ENCODE measurements at places on chromosomes 4 and X.

DNA sequence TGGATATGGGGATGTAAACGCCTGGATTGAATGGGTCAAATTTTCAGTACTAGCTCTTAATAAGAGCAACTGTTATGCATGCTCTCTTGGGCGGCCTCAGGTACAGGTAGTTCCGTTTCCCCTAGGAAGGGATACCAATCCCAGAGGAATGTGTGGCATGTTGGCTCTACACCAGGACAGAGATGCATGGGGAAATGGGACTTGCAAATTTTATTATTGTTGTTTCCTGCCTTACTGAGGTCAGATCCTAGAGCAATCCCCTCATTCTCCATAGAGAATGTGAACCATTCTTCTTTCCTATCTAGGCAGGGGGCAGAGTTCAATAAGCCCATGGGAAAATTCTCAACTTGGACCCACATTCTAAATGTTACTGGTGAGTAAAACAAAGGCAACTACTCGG lies 361.8 kb upstream of the FGF16 start:
- H3K4me1 ChIP-seq: no peaks in the 10 kb centered on the region
- no peaks in the 10 kb centered on the region for H3K27me3 ChIP-seq
- no peaks in the 10 kb centered on the region for H3K36me3 ChIP-seq

DNA sequence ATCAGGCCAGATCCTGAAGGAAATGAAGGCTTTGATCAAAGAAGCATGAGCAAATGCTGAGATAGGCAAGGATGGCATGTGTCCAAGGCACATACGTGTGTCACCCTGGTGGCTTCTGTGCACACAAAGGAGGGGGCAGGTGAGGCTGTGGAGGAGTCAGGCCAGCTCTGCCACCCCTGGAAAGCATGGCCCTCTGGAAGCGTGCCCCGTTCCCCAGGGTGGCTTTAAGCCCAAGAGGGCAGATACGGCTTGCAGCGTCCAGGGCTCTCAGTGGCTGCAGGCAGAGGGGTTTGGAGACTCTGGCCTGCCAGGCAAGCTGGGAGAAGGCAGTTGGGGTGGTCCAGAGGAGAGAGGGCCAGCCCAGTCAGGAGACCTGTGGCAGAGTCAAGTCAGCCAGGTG lies 25.6 kb downstream of the PNMA6E start:
- no peaks in the 10 kb centered on the region for H3K4me1 ChIP-seq
- no peaks in the 10 kb centered on the region for H3K27me3 ChIP-seq
- no peaks in the 10 kb centered on the region for H3K36me3 ChIP-seq
- H3K27ac ChIP-seq: no peak overlapping the region

DNA sequence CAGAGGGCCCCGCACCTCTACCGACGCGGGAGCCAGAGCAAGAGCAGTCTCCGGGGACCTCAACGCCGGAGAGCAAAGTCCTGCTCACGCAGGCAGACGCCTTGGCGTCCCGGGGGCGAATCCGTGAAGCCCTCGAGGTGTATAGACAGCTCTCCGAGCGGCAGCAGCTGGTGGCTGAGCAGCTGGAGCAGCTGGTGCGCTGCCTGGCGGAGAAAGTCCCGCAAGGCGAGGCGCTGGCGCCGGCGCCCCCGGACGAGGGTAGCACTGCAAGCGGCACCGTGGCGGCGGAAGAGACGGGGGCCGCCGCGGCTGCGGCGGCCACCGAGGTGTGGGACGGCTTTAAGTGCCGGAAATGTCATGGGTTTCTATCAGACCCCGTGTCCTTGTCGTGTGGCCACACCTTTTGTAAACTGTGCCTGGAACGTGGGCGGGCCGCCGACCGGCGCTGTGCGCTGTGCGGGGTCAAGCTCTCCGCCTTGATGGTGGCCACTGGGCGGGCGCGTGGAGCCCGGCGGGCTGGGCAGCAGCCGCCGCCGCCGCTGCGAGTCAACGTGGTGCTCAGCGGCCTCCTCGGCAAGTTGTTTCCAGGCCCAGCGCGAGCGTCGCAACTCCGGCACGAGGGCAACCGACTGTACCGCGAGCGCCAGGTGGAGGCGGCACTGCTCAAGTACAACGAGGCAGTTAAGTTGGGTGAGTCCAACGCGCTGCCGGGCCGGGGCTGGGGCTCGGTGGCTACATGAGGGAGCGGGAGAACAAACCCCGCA lies 672 bp downstream of the LONRF3 start:
- H3K27me3 ChIP-seq: peaks cover 26% of the 10 kb centered on the region
- DNase-seq: no peak
- H3K36me3 ChIP-seq: no peaks in the 10 kb centered on the region
- H3K4me1 ChIP-seq: no peaks in the 10 kb centered on the region
- peak overlapping the region; percentile 23 for H3K4me3 ChIP-seq
- no peak overlapping the region for H3K27ac ChIP-seq

DNA sequence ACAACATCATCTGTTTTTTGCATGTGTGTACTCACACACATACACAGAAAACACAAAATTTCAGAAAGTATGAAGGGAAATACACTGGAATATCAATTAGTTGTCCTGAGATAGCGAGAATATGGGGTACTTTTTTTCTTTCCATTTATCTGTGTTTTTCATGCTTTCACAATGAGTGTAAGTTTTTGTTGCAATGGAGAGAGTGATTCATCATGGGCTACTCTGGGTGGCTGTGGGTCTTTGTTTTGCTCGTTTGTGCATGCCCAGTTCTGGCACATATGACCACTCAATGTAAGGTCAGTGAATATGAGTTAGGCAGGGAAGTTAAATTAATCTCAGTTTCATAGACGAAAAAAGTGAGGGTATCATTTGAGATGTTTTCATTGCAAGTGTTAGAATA lies 26.9 kb downstream of the XK start:
- no peak overlapping the region for H3K27ac ChIP-seq
- no peaks in the 10 kb centered on the region for H3K27me3 ChIP-seq
- no peaks in the 10 kb centered on the region for H3K4me1 ChIP-seq
- H3K4me3 ChIP-seq: no peak overlapping the region
- no peaks in the 10 kb centered on the region for H3K36me3 ChIP-seq

GRCh38 chr4:119643306-119644042 lies 14.9 kb upstream of the PDE5A start:
- DNase-seq: no peak
- no peak overlapping the region for H3K4me3 ChIP-seq
- H3K27ac ChIP-seq: no peak overlapping the region
- H3K36me3 ChIP-seq: no peaks in the 10 kb centered on the region

GRCh38 chr4:8334786-8335460 lies 65.4 kb downstream of the HTRA3 start:
- H3K4me3 ChIP-seq: no peak overlapping the region
- no peaks in the 10 kb centered on the region for H3K27me3 ChIP-seq
- no peaks in the 10 kb centered on the region for H3K36me3 ChIP-seq
- no peak overlapping the region for H3K27ac ChIP-seq
- peaks cover 12% of the 10 kb centered on the region for H3K4me1 ChIP-seq

- no peaks in the 10 kb centered on the region for H3K27me3 ChIP-seq
- no peak for DNase-seq
- H3K4me3 ChIP-seq: no peak overlapping the region
- H3K27ac ChIP-seq: no peak overlapping the region
- H3K4me1 ChIP-seq: no peaks in the 10 kb centered on the region
Observed at GRCh38 chrX:1440506-1440905, 12.2 kb downstream of the ASMTL start.

- DNase-seq: no peak
- H3K36me3 ChIP-seq: no peaks in the 10 kb centered on the region
- H3K27ac ChIP-seq: no peak overlapping the region
- H3K27me3 ChIP-seq: no peaks in the 10 kb centered on the region
Observed at GRCh38 chr4:113827285-113827684, 65.7 kb upstream of the CAMK2D start.

DNA sequence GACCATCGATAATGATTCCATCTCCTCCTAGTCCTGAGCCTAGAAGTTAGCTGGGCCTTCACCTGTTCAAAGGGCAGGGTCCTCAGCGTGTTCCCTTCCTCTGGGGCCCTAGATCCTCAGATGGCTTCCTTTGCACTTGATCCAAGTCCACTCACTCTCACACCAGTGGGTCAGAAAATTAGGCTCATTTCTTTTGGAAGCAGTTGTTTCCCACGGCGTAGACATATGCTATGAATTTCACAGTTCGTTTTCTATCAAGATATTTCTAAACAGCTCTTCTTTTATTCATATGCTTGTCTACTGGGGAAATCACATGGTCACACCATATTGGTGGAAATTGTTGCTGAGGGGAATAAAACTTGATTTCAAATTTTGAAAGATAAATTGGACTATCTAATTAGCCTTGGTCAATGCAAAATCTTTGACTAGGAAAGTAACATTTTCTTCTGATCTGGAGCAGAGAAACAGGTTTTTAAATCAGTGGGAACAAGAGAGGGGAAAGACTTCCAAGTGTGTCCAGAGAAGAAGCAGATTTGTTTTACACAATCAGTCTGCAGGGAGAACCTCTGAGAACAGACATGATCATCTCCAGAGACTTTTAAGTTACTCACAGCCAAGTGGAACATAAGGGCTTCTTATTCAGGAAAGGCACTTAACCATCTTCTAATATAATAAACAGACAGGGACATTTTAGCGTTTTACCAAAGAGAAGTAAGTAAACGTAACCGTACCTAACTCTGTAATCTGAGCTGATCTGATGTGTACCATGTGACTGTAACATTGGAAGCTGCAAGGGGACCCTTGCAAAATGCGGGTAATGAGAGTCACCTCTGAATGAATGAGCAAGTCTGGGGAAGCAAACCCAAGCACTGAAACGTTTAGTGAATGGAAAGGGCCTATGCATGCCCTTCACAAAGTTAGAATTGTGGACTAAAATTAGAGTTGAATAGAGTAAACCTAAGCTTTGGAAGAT lies 455.7 kb upstream of the FAT1 start:
- no peak overlapping the region for H3K4me3 ChIP-seq
- H3K27me3 ChIP-seq: no peaks in the 10 kb centered on the region
- no peak overlapping the region for H3K27ac ChIP-seq
- H3K4me1 ChIP-seq: no peaks in the 10 kb centered on the region
- no peaks in the 10 kb centered on the region for H3K36me3 ChIP-seq

DNA sequence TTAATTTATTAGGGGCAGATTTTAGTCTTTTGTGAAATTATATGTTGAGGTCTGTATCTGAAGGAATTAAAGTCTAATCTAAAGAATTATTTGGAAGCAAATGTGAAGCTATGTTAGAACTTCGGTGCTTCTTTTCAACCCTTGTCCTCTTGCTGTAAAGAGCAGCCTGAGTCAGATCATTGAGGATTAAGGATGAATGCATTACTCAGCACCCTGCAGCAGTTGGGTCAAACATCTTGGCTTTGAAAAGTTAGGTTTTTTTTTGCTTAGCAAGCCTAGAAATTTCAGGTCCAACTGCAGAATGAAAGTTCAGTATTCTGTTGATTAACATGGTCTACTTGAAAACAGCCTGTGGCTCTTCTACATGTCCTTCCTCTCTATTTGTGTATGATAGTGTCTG lies 57.6 kb downstream of the SLC4A4 start:
- no peaks in the 10 kb centered on the region for H3K36me3 ChIP-seq
- no peak overlapping the region for H3K27ac ChIP-seq
- H3K27me3 ChIP-seq: no peaks in the 10 kb centered on the region
- no peaks in the 10 kb centered on the region for H3K4me1 ChIP-seq
- DNase-seq: no peak

DNA sequence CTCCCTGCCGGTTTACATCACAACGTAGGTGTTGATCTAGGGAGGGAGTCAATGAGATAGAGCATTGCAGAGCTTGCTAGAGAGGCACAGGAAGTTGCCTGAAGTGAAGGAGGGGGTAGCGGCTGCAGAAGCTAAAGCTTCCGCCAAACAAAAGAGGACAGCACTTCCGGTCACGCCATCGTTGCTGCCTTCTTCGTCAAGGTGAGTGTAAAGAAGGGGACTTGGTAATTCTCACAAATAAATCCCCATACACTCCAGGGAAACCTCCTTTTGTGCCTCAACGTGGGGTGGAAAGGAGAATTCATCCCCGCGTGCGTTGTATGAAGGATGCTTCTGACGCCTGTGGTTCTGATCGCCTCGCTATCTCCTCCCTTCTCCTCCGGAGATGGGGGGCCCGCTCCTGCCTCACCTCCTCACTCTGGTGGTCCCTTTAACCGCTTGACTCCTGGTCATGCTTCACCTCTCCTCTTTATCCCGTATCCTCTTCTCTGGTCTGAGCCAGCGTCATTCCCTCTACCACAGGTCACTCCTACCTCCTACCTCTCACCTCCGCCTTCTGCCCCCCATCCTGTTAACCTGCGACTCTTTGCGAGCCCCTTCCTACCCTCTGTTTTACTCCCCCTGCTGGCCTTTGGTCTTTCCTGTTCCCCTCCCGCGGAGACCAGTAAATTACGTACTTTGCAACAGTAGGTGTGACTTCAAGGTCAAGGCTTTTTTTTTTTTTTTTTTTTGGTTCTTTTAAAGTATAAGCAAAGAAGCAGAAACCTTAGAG lies 59.9 kb downstream of the GSPT2 start:
- no peak for DNase-seq
- peak overlapping the region; percentile 36 for H3K27ac ChIP-seq
- H3K27me3 ChIP-seq: no peaks in the 10 kb centered on the region
- H3K4me1 ChIP-seq: no peaks in the 10 kb centered on the region
- H3K4me3 ChIP-seq: peak overlapping the region; percentile 46

GRCh38 chr4:144302704-144303536 lies 162.4 kb upstream of the GYPA start:
- H3K27me3 ChIP-seq: no peaks in the 10 kb centered on the region
- DNase-seq: no peak
- H3K4me1 ChIP-seq: peaks cover 9% of the 10 kb centered on the region
- peak overlapping the region; percentile 31 for H3K27ac ChIP-seq

DNA sequence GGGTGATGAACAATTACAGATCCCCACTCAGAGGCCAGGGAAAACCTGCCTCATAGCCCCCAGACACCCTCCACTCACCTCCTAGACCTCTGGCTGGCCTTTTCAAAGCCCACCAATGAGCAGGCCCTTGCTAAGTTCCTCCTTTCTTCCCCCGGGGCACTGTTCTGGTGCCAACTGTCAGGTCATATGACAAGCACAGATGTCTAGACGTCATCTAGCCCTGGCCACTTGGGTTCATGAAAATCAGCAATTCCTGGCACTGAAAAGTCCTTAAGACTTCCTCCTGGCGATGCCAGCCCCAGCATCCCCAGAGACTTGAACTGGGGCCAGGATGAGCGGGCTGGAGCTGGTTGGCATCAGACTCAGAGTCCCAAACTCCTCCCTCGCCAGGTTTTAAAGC lies 115.6 kb upstream of the NALF2 start:
- no peaks in the 10 kb centered on the region for H3K36me3 ChIP-seq
- no peaks in the 10 kb centered on the region for H3K4me1 ChIP-seq
- no peak overlapping the region for H3K4me3 ChIP-seq
- DNase-seq: no peak
- no peaks in the 10 kb centered on the region for H3K27me3 ChIP-seq
